G401 (cell line): ENCODE measurements at places on chromosomes 1 and 21. TPM values are rescaled to one million over a fixed set of nuclear protein-coding genes. Genes with fewer than 3 reads are reported as not detected.

DNA sequence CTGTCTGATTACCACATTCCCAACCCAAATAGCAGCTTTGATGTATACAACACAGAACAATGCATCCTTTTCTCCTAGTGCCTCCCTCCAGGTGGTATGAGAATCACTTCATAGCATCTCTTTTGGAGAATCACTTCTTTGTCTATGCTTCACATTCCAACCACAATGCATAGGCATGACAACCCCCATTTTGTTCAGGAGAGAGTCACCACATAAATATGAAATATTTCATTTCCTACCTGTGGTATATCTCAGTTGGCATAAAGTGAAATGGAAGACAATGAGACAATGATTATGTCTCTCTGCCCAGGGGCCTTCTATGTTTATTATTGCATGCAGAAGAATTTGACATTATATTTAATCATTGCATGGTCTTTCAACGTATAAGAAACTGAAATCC, 112.2 kb downstream of the BRINP2 start:
- DNase-seq = no peak

DNA sequence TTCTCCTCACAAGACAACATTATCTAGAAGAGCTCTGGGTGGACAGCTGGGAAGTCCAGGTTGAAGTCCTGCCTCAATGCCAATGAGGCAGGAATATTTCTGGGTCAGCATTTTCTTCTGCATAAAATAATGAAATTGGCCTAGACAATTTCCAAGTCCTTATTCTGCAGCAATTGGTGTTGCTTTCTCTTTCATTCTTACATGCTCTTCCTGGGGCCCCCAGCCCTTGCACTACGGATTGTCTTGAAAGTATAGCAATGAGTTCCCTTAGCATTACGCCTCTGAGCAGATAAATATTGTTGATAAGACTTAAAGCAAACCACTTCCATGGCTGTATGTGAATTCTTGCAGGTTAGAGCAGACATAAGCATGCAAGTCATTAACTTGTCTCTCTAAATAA, 188.5 kb downstream of the TGFBR3 start:
- no peak for DNase-seq

DNA sequence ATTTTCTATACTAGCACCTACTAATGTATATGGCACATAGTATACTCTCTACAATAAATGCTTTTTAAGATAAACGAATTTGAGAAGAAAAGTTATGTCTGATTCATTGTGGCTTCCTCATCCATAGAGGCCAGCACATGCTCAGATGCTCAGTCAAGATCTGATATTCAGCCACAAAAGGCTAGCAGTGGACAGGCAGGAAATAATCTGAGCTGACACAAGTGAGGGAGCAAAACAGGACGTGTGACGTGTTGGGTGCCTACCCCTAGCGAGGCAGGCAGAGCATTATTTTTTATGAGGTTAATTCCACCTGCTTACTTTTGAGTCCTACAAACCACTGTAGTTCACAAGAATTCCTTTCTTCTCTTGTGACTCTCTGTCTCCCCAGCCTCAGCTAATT, 550.9 kb downstream of the SMYD3 start:
- DNase-seq = no peak

DNA sequence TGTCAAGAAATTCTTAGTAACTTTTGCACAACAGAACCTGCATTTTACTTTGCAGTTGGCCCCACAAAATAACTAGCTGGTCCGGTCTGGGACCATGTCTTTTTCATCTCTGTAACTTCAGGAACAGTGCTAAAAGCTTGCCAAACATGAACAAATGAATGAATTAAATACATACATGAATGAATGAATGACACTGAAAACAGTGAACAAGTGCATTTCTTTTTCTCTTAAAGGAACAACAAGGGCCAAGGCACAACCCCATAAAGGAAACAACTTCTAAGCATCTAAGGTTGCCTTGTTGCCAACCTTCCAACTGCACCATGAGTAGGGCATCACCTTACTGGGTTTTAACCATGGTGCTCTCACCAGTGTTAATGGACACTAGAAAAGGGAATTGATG, 534.4 kb upstream of the PKN2 start:
- no peak for DNase-seq

DNA sequence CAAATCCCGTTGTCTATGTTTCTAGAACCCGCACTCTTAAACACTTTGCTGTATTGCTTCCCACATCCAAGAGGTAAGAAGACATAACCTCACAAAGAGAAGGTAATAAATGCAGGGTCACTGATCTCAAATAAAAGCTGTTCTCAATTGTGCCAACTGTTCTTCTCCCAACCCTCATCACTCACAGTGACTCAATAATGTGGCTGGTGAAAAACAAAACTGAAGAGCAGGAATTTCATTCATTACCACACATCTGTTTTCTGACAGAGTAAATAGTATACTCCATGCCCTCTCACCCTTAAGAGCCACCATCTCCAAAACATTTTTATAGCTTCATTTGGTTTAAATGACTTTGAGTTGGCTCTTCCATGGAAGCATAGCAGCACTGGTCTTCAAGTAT, 6.2 kb upstream of the ERICH3 start:
- DNase-seq = no peak

DNA sequence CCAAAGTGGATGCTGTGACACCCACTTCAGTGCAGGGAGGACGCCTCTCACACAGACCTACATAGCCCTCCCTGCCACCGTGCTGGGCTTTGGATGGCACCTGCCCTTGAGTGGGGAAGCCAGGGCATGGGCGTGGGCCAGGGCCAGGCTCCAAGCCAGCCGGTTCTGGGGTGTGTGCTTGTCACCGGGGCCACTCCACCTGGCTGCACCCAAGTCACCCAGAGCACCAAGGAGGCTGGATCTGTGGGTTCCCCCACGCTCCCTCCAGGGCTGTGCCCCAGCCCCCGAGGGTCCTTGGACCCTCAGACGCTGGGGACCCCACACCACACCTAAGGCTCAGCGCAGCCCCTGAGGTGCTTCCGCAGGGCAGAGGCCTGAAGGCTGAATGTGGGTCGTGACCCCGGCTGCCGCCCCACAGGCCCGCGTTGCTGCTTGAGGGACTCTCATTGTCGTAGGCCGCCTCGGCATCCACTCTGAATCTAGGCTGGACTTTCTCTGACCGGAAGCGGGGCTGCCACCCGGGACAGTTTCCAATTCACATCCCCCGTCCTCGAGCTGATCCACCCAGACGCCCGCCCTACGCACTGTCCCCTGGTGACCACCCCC, 1.5 kb downstream of the MXRA8 start:
- DNase-seq = no peak

DNA sequence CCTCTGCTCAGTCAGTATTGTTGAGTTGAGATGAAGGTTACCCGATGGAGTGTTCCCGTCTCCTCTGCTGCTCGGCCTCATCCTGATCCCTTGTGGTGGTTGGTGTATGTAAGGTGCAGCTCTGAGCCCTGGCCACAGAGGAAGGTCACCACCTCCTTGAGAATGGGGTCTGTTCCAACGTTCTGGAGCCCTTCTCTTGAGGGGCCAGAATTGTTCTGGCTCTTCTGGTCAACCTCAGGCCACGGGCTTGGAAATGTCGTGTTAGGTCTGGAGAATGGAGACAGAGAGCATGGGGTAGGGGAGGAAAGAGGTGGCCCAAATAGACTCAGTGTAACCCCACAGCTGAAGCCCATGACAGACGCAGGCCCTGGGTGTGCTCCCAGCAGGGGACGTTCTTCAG, 62.3 kb upstream of the ETV3 start:
- no peak for DNase-seq

- DNase-seq = no peak
These were observed 7.7 kb upstream of the NPHP4 start for GRCh38 chr1:5999711-6000443.

Gene FAM177B
- total RNA-seq = not detected in 2 replicates

Gene SAMD13
- not detected in 2 replicates for total RNA-seq

Gene ACTL8
- total RNA-seq = 0.51 and 2.4 TPM in 2 replicates

Gene NBPF14
- total RNA-seq = 2.8 TPM in 2 replicates

Gene PLA2G2F
- total RNA-seq = not detected in 2 replicates

Gene ORC1
- total RNA-seq = 23.9 and 37.5 TPM in 2 replicates

Gene DTL
- 29.9 and 38.1 TPM in 2 replicates for total RNA-seq

Gene PLA2G2D
- total RNA-seq = not detected in 2 replicates

Gene IVL
- not detected in 2 replicates for total RNA-seq
